A549 treated with DMSO at 1 μM for 4 hours (cell line): ENCODE measurements at places on chromosomes 4 and X. TPM values are rescaled to one million over a fixed set of nuclear protein-coding genes. Genes with fewer than 3 reads are reported as not detected.

SNCA gene
- total RNA-seq = 0.05 to 0.14 TPM (median 0.09 TPM) in 3 of 5 replicates, not detected in the others

PABPC5 gene
- total RNA-seq = not detected in 5 replicates

TRIM60 gene
- not detected in 5 replicates for total RNA-seq

EVC gene
- total RNA-seq = 10.9 to 15.5 TPM (median 13.8 TPM) in 5 replicates

FATE1 gene
- not detected in 5 replicates for total RNA-seq

HAND2 gene
- 0.35 to 0.54 TPM (median 0.43 TPM) in 5 replicates for total RNA-seq
